ENCODE measurements at places on chromosomes 12 and 14.

DNA sequence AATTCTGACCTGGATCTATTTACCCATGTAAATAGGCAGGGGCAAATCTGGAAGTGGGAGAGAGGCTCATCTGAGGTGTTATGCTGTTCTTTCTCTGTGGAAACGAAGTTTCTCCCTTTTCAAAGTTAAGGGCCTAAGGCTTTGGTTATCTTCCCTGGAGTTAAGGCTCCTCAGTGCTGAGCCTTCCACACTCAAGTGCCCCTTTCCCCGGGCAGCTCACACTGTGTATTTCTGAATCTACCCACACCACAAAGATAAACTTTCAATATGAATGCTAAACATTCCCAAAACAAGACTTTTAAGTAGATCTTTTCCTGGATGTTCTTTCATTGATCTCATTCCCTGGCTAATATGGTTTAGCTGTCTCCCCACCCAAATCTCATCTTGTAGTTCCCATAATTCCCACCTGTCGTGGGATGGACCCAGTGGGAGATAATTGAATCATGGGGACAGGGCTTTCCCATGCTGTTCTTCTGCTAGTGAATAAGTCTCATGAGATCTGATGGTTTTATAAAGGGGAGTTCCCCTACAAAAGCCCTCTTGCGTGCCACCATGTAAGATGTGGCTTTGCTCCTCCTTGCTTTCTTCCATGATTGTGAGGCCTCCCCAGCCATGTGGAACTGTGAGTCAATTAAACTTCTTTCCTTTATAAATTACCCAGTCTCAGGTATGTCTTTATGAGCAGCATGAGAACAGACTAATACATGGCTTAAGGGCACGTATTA lies 251.1 kb downstream of the NAV3 start:
- DNase-seq, result no peak

DNA sequence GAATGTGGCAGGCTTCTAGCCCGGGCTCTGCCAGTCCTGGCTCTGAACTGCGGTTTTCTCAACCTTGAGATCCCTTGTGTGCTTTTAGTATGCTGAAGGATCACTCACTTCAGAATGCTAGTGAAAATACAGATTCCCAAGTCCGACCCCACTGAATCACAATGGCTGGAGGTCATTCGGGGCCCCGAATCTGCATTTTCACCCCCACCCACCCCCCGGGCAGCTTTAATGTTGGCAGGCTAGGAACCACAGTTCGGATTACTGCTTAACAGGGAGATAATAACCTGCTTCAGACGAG lies 573 bp upstream of the SUSD6 start:
- DNase-seq, result no peak

GRCh38 chr12:77642246-77642645 lies 188.4 kb upstream of the NAV3 start:
- DNase-seq, result no peak

GRCh38 chr14:75068294-75069120 lies 934 bp upstream of the ZC2HC1C start:
- DNase-seq, result no peak

- DNase-seq, result no peak
Observed at GRCh38 chr12:58710901-58711300, 209.4 kb downstream of the LRIG3 start.

DNA sequence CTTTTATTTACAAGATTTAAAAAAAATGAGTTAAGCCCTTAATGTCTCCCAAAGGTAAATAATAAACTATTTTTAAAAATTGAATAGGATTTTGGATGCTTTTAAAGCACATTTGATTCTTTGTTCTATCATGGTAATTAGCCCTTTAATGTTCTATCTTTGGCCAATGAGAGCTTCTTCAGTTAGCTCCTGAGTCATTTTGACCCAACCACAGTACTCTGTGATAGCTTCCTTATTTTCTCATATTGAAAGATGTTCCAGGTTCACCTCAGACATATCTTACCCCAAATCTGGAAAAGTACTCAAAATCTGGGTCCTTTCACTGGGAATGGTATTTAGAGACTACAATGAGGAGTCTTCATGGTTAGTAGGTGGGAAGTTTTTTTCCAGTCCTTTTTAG lies 98.0 kb downstream of the MYRFL start:
- DNase-seq, result no peak

- no peak for DNase-seq
Observed at GRCh38 chr12:22250762-22251161, 83.7 kb downstream of the ST8SIA1 start.

- no peak for DNase-seq
Observed at GRCh38 chr12:55925870-55926737, 1.6 kb downstream of the PYM1 start.

DNA sequence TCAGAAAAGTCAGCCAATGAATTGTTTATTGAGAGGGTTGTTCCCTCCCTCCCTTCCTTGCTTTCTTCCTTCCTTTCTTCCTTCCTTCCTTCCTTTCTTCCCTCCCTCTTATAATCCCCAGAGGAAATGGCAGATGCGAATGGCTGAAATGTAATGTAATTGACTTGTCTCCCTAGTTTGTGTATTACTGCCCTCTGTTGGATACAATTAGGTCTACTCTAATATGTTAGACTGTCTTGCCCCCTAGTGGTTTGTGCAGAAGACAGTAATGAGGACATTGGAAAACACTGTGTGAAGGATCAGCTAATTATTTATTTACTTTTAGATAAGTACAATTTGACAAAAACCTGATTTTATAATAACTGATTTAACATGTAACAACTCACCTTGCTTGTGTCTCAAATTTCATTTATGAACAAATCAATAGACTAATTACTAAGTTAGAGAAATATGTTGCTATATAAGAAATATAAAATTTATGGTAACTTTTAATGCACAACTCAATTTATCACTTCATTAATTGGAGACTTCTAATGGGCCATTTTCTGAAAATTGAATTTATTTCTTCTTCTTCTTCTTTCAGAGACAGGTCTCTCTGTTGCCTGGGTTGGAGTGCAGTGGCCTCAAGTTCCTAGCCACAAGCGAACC lies 229.8 kb upstream of the LRIG3 start:
- DNase-seq, result no peak

GRCh38 chr12:124861492-124861891 lies 2.2 kb downstream of the SCARB1 start:
- DNase-seq, result no peak

DNA sequence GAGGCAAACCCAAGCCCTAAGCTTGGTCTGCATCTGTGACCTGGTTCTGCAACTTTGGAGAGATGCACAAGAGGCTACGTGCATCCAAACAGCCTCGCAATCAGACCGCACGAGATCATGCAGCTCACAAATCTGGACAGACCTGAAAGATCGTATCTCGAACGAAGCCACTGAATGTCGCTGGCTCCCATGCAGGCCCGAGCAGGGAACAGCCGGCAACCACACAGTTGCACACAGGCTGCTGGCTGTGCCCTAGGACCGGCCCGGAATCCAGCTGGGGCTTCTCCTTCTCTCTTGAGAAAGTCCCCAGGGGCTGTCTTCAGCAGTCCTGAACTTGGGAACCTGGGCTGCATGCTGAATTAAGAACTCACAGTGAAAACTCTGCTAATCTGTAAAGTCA lies 27.9 kb downstream of the WNT5B start:
- no peak for DNase-seq

DNA sequence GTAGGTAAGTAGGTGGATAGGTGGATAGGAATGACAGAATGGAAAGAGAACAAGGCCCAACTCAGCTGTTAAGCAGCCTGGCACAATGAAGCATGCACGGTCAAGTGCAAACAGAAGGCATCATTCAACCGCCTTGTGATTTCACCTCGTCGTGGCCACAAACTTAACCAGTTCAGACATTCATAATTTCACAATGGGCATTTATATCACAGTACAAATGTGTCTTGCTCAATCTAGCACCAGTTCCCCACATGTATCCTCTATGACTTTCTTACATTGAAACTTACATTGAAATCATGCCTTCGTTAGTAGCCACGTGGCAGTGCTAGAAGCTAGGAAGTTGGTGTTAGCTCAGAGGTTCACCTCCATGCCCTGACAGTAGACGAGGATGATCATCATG lies 207.5 kb downstream of the ETV6 start:
- DNase-seq, result no peak

- DNase-seq, result no peak
Observed at GRCh38 chr14:55052269-55052930, 953 bp downstream of the MAPK1IP1L start.

DNA sequence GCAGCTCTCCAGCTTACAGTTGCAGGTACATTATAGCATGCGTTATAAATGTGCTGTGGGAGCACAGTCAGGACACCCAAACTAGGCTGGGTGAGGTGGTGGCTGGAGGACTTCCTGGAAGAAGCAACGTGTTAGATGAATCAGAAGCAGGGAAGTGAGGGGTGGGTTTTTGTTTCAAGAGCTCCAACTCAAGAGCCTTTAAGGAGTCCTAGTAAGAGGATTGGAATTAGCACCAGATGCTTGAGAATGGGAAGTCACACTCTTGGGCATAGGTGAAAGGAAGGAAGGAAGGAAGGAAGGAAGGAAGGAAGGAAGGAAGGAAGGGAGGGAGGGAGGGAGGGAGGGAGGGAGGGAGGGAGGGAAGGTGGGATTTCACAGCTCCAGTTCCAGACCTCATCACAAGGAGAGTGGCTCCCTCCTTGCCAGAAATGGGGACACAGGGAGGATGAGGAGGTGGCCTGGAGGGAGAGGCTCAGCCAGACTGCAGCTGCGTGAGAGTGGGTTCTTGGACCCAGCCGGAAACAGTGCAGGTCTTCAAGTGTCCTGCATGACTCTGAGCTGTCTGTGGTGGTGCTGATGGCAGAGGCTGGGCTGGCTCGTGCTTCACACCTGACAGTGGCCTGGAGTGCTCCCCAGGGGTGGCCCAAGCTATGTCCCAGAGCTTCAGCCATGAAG lies 115.7 kb upstream of the GSC start:
- DNase-seq, result no peak

DNA sequence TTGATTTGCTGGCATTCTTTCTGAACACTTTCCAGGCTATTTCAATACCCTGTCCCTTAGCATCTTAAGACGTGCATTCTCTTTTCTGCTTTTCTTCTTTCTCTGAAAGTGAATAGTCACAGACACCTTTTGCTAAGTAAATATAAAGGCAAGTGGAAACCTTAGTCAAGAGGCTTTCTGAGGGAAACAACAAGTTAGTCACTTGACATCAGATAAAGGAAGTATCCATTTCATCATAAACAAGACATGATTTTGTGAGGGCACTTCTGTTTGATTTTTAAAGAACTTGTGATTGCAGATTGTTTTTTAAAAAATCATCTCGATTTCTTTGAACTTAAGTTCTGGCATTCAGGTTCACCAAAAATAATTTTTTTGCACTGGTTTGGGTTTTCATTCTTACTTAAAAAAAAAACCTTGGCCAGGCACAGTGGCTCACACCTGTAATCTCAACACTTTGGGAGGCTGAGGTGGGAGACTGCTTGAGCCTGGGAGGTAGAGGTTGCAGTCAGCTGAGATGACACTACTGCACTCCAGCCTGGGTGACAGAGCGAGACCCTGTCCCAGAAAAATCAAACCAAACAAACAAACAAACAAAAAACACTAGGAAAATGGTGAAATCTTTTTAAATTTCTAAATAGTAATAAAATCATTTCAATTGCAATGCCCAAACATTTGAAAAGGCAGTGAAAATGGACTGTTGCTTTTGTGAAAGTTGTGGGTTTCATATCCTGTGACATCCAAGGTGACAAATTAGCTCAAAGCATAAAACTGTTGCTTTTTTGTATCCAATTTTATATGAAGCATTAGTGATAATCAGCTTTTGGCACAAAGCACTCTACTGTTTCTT lies 8.3 kb upstream of the KLHL42 start:
- no peak for DNase-seq

DNA sequence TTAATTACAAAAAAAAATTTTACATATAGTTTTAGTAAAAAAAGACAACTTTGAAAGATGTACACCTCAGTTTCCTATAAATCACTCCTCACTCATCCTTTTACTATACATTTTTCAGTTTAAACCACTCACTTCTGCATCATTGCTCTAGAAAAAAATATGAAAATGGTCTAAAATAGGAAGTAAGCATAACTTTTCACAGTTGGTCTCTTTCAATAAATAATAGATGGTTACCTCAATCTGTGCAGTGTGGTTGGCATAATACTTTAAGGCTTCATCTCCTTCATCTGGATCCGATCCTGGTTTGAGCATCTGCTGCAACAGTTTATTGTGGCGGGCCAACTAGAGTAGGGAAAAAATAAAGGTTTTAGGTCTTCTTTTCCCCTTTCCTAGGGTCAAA lies 247.9 kb downstream of the SSPN start:
- DNase-seq, result no peak

DNA sequence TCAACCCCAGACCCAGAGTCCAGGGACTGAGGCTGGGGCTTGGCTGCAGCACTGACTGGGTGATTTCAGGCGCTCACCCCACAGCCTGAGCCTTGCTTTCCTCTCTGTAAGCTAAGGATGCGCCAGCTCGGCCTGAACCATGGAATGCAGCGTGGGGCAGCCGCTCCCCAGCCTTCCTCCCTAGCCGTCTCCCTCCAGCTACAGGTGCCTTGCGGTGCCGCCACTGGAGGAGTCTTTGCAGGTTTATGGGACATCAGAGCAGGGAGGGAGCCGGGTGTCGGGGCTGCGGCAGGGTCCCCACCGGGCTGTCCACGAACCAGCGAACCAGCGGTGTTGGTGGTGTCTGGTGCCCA lies 19.4 kb downstream of the PPP2R5C start:
- DNase-seq, result peak; percentile 12

DNA sequence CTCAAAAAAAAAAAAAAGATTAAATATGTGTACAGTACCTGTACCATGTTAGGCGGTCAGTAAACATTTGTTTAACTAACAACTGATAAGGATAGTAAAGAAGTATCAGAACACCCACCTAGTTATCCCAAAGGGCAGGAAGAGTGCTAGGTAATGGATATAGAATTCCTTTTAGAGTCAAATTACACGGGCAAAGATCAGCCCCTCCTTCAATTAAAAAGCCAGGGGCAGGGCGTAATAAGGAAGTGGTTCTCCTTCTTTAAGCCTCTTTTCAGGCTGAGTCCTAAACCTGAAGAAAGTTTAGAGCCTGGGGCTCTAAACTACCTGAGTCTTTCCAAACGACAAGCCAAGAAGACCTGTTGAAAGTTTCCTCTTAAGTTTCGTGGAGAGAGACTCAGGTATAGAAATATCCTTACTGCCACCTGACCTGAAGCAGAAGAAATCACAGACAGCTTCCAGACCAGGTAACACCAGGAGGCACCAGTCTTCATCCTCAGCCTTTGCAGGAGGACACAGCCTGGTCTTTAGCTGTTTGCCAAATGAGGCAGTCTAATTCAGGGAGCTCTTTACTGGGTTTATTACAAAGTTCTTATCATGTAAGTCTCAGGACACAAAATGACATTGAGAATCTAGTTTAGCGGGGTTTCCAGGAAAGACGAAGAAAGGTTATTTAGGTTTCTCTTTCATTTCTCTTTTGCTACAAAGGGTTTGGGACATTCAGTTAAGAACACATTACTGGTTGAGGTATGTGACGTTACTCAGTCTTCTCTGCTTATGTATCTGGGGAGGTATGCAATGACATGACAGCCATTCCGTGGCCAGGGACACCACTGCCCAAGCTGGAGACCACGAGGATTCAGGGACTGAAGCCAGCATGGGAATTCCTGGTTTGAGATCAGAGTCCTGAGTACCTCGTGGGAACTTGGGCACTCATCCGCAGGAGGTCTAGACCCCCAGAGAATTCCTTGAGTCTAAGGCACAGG lies at the start of gene BCL2L14:
TSS of gene BCL2L14 (plus strand) at position 266 of the 983 bp plus-strand sequence. CDS start 8,367 bp downstream, outside the sequence.
- no peak for DNase-seq

GRCh38 chr14:85663256-85663655 lies 133.3 kb downstream of the FLRT2 start:
- DNase-seq, result no peak

- no peak for DNase-seq
Observed at GRCh38 chr14:48563489-48563888, 888.1 kb upstream of the MDGA2 start.

- DNase-seq, result no peak
Observed at GRCh38 chr14:94707494-94707893, 62.4 kb downstream of the GSC start.

- DNase-seq, result no peak
Observed at GRCh38 chr12:56941299-56942017, 7.2 kb upstream of the SDR9C7 start.

Measured in stimulated activated CD4-positive, alpha-beta T cell treated with anti-CD3 and anti-CD28 coated beads, Interleukin-12 subunit alpha, Interleukin-12 subunit beta, amount 100 ng/mL, for 4 hours (primary cell).